ENCODE measurements at places on chromosomes 5 and 9.
A peak's percentile ranks its signal among the peaks of the same experiment; 100 is the strongest.

- no peak for DNase-seq
These were observed 424.3 kb upstream of the DMAC1 start for GRCh38 chr9:8223861-8224260.

GRCh38 chr5:128920345-128921215 is 44.7 kb upstream of the SLC27A6 start:
- DNase-seq: peak; percentile 76

- no peak for DNase-seq
These were observed 42.5 kb downstream of the GTF3C4 start for GRCh38 chr9:132712753-132713152.

GRCh38 chr5:65133477-65134110 is 348.1 kb downstream of the ADAMTS6 start:
- no peak for DNase-seq

DNA sequence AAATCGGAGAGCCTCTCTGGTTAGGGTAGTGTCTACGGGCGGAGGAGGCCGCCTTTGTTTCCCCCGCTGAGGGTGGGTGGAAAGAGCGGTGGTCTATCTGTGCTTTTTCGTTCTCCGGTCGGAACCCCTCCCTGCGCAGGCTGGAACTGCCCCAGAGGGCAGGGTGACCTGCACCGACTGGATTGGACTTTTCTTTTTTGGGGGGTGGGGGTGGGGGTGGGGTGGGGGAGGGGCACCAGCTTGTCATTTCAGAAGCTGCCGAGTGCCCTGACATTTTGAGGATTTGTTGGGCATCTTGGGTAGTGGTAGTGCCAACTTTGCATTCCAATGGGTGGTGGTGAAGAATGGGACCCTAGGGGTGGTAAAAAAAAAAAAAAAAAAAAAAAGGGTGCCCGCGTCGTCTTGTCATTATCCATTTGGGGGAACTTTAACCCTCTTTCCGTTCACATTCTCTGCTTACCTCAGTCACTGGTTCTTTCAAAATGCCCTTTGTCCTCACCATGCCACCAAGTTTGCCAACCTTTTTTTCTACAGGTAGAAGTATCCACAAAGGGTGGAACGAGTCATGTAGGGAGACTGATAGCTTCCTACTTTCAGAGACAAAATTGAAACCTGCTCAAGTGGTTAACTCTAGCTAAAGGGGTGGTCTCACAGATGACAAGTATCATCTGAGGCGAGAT is 1.3 kb downstream of the UBE2R2 start:
- no peak for DNase-seq

- peak; percentile 71 for DNase-seq
These were observed 160.1 kb upstream of the CDKN2B start for GRCh38 chr9:22169243-22169642.

GRCh38 chr5:77438071-77438470 is 54.0 kb downstream of the WDR41 start:
- no peak for DNase-seq

- DNase-seq: peak; percentile 69
These were observed 54.9 kb upstream of the ZSWIM6 start for GRCh38 chr5:61277190-61277589.

DNA sequence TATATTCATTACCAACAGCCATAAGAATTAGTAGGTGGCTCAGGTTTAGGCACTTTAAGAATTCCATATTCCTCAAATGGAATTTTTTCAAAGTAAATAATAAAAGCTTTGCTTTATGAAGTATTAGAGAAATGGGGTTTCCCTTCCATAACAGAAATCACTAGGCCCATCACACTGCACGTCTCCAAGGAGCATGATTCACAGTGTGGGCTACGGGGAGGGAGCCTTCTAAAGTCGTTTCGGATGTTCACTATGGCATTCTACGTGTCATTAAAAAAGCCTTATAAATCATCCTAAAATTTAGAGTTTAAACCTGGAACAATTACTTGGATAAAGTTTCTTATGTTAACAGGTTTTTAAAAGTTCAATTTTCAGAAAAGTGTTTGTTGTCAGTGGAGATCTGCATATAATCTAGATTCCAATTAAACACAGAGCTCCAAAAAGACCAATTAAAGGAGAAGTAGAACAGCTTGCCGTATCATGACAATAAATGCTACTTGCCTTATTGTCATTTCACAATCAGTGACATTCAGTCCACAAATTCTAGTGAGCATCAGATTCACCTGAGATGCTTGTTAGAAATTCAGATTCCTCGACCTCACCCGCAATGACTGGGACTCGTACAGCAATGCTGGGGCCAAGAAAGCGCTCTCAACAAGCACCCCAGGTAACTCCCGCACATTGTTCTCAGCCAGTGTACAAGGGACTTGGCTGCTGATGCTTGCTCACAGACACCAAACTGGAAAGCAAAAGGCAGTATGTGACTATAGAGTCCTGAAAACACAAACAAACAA is 115.7 kb downstream of the NFIB start:
- no peak for DNase-seq
